ENCODE measurements at places on chromosomes 2 and 18.

- DNase-seq, result no peak
Measured at GRCh38 chr2:147223119-147223518, 621.7 kb upstream of the ACVR2A start.

GRCh38 chr2:46852124-46852523, 63.5 kb downstream of the MCFD2 start:
- DNase-seq, result no peak

- DNase-seq, result no peak
Measured at GRCh38 chr2:237258116-237258515, 155.8 kb downstream of the COL6A3 start.

DNA sequence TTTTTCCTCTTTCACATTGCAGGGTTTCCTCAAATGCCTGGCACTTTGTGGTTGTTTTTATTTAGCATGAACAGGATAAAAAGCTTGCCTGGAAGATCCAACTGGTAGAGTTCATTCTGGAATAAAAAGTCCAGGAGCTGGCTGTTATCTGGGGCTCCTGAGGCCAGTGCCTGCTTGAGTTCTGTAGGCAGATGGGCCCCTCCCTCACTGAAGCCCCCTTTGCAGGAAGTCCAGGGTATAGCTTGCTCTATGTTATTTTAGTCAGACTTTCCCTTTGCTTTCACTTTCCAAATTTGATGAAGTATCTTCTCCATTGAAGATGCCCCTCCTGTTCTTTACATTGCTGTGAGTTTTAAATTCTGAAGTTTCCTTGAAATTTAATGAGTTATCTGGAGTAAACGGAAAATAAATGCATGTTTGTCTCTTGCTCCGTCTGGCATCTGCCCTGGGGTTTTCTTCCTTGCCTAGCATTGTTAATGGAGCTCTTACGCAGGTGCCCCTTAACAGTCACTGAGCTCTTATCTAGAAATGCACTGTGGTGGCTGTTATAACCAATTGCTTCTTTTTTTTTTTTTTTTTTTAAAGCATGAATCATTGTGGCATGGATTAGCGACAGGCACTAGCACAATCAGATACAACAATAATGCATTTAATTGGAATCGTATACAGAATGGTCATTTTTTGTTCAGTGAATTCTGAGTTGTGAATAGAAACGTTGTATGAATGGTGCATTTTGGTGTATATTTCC, 27.0 kb upstream of the LPIN1 start:
- no peak for DNase-seq

DNA sequence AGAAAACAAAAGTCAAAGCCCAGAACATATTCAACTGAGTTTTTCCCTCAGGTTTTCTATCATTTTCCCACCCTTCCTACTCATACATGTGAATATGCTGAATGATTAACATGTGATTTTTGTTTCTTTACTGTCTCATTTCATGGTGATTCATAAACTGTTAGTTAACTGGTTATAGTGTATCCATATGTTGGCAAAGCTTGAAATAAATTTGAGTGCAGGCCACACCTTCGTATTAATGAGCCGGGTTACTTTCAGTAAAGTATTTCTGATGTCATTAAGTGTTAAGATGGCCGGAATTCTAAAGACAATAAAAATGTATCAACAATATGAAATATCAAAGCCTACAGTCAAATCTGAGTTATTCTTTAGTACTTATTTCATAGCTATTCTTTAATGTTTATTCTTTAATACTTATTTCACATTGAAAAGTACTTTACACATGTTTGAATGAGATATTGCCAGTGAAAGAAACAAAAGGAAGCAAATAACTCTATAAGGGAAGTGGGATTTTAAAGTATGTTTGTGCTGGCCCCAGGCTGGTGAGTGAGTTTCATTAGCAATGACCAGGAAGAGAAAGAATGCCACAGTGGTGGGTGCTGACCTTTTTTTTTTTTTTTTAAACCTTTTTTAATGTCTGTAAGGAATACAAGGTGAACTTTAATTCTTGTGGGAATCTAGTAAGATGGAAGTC, 178.6 kb downstream of the NEDD4L start:
- no peak for DNase-seq

DNA sequence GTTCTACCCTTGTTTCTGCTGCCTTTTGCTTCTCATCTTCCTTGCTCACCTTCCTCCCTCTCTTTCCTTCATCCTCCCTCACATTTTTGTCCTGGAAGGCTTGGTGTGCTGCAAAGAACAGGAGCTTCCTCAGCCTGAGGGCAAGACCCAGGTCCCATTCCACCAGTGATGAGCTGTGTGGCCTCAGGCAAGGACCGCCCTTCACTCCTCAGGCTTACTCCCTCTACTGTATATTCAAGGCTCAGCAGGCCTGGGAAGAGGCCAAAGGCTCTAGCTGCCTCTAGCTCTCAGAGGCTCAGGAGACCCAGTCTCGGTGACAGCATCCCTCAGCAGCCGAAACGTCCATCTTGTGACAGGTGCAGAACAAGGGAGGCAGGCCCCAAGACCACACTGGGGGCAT, 97.5 kb downstream of the MRO start:
- DNase-seq, result no peak

DNA sequence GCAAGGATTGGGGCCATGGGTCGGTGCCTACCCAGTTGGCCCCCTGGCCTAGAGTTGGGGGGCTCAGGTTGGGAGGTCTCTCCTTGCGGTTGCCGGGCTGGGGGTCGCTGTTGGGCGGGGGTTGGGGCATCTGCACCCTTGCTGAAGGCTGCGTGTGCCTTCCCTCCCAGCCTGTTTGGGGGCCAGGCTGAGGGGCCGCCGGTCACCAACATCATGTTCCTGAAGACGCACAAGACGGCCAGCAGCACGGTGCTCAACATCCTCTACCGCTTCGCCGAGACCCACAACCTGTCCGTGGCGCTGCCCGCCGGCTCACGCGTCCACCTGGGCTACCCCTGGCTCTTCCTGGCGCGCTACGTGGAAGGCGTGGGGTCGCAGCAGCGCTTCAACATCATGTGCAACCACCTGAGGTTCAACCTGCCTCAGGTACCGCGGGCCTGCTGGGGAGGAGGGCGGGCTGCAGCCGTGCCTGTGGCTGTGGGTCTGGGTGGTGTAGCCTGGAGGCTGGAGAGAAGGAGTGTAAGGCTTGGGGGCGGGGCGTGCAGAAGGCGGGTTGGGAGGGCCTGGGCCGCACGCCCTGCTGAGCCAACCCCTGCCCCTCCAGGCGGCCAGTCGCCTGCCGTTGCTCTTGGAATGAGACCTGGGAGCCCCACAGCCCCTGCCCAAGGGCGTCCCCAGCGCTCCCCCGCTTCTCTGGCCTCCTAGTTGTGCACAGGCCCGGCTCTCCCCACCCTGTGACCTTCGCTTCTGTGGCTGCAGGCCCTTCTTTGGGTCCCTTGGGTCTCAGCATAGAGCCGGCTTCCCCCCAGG, 7.2 kb upstream of the NEU4 start:
- no peak for DNase-seq

DNA sequence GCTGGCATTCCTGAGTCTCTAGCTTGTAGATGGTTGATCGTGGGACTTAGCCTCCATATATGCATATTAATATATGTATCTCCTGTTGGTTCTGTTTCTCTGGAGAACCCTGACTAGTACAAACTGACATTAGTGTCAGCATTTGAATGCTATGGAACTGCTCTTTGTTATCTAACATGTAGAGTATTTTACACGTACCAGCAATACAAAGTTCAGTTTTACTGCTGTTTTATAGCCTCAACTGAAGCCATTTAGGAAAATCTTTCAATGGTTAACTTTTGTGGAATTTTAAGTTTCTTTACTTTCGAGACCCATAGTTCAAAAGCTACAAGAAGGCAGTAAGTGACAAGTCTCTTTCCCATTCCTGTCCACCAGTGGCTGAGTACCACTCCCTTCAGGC, 418.4 kb downstream of the NUP35 start:
- peak; percentile 27 for DNase-seq

DNA sequence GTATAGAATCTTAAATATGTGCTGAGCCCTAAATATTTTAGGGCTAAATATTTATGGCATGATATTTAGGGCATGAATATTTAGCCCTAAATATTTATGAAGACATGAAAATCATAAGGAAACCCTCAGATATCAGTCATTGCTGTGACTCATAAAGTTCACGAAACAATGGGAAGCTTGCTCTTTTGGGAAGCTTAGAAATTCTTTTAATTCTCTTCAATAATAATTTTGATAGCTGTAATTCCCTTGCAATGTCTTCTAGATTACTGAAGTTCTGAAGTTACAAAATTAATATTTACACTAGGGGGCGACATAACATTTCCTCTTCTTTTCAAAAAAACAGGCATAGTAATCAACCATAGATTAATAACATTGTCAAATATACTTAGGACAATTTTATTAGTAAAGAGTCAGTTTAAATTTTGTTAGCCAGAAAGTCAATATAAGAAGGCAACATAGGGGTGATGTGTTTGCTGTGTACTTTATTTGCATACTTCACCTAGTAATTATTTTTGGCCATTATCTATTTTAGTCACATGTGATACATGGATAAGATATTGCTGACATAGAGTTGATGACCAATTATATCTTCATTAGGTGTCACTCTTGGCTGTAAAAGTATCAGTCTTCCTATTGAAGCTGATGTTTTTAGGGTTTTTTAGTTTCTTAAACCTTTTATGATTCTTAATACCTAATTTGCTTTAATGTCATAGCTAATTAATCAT, 13.2 kb downstream of the ZNF804A start:
- no peak for DNase-seq

GRCh38 chr2:180990794-180991193, 10.4 kb downstream of the UBE2E3 start:
- no peak for DNase-seq

- DNase-seq, result no peak
Measured at GRCh38 chr2:170467568-170468422, 247.3 kb upstream of the SP5 start.

- DNase-seq, result no peak
Measured at GRCh38 chr2:234425639-234426603, 71.0 kb downstream of the ARL4C start.

DNA sequence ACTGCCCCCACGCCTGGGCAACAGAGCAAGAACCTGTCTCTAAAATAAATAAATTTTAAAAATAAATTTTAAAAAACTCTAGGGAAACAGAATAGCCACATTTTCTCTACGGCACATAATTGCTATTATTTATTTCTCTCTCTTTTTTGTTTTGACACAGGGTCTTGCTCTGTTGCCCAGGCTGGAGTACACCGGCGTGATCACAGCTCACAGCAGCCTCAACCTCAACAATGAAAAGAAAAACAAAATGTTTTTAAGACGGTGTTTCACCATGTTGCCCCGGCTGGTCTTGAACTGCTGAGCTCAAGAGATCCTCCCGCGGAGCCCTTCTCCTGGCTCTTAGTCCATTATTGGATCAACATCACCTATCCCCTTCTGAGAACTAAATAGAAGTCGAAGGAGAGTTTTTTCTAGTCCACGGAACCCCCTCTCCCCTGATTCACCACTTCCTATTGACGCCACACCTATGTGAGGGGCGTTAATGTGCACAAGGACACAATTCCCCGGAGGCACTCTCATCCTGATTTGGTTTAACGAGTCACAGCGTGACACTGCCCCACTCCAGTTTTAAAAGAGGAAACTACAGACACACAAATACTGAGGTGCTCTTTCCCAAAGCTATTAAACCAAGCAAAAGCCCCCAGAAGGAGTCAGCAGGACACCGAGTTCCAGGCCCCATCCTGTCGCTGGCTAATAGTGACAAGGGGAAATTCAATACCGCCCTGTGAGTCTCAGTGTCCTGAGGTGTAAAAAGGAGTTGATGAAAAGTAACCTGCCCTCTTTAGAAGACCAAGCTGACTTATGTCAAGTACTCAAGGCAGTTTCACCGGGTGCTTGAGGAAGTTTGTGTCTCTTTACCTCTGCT, 1.1 kb downstream of the NPC1 start:
- no peak for DNase-seq

- no peak for DNase-seq
Measured at GRCh38 chr18:54327818-54328217, 29.8 kb downstream of the STARD6 start.

GRCh38 chr2:31420936-31421335, 6.4 kb upstream of the XDH start:
- no peak for DNase-seq

DNA sequence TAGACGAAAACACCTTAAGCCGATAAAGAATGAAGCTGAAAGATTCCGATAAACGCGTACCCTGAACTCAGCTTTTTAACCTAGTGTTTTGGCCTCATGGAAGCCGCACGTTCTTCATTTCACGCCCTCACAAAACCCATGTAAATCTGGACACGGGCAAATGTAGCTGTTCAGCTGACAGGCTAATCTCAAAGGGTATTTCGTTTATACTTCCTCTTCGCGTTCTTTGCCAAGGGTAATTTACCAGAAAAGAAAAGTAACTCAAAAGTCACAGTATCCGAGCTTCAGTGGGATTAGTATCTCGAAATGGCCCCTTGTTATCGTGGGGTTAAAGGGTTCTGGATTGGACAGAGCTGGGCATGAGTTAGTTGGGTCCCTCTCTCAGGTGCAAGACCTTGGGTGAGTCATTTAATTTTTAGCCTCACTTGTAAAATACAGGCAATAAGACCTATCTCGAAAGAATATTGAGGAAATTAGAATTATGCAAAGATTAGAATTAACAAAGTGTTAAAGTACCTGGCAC, 22.0 kb upstream of the STPG4 start:
- no peak for DNase-seq

- DNase-seq, result no peak
Measured at GRCh38 chr2:26585100-26585499, 56.1 kb downstream of the CIB4 start.

- peak; percentile 79 for DNase-seq
Measured at GRCh38 chr2:200306196-200306930, at the start of gene SPATS2L. SPATS2L (plus strand) TSS chr2:200306693; CDS start chr2:200389245, 82,552 bp downstream.

DNA sequence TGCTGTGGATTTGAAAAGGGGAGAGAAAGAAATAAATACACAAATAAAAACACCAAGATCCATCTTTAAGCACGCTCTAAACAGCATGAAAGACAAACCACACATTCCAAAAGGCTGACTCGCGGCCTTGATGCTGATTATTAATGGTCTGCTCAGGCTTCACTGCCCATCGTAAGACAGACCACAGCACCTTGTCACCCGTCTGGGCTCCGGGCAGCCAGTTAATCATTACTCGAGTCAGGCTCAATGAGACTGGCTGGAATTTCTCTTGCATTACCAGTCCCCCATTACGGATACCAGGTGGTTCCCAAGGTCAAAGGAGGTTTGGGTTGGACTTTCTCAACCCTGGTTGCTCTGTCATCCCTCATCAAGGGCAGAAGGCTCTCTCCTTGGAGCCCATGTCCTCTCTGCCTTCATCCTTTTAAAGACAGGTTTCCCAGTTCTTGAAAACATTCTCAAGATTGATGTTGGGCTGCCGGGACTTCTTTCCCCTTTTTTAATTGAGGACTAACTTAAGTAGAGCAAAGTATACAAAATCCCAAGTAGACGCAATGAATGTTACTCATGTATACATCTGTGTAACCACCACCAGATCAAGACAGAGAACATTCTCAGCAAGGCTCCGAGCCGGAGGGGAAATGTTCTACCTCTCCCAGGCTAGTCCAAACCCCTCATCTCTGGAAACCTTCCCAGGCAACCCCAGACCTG, 8.1 kb downstream of the SMAD7 start:
- DNase-seq, result peak; percentile 83

Measured in HuH-7 (cell line).